ENCODE measurements at places on chromosomes 13 and 19. TPM values are rescaled to one million over a fixed set of nuclear protein-coding genes. Genes with fewer than 3 reads are reported as not detected.
A peak's percentile ranks its signal among the peaks of the same experiment; 100 is the strongest.

- DNase-seq = no peak
Measured at GRCh38 chr13:71252184-71252704, 614.8 kb downstream of the DACH1 start.

DNA sequence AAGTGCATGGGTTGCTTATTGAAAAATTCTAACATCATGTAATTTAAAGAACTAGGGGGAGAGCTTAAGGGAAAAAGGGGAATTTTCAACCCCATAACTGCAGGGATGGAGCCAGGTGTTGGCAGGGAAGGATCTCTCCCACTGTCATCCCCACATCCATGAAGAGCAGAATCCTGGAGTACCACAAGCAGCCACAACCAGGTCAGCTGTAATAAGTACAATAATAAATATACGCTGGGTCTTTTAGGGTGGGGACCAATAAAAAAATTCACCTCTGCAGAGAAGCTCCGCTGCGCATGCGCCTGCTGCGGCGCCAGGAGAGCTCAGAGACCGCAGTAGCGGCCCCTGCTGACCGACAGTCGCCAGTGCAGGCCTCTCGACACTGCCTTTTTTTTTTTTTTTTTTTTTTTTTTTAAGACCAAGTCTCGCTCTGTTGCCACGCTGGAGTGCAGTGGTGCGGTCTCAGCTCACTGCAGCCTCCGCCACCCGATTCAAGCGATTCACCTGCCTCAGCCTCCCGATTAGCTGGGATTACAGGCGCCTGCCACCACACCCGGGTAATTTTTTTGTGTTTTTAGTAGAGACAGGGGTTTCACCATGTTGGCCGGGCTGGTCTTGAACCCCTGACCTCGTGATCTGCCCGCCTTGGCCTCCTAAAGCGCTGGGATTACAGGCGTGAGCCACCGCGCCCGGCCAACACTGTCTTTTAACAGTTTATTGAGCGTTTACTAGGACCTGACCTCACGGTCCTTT, 2.5 kb upstream of the EEF2 start:
- peak; percentile 86 for DNase-seq

DNA sequence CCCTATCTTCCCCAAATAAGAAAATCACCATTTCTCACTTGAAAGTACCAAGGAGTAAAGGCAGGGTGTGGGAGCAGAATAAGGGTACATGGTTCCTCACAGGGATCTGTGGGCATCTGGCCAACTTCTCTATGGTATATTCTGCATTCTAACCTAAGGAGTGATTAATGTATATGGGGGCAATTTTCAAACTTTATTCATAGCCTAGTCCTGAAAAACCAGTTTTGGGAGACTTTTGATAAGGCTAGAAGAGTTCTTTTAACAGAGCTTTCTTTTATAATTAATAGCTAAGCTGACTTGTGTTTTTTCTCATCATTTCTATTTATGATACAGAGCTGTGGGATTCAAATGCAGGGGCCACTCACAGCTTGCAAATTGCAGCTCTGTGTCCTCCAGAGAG, 852 bp downstream of the SCEL start:
- DNase-seq = no peak

DNA sequence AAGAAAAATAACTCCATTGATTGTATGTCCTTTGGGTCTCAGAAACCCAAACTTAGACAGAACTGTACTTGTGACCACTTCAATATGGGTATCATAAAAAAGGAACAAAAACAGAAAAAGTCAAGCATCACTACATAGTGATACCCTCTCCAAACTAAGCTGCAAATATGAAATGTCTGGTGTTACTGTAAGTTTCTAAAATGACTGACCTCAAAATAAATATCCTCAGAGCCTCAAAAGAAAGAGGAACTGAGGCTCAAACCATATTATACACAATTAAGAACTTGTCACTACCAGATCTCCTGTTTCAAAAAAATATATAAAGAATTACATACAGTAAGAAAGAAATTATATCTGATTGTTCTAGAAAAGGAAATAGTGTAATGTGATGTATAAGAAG, 787.9 kb upstream of the KLHL1 start:
- DNase-seq = no peak

Gene ACP7
- total RNA-seq = not detected

Gene RNF225
- not detected for total RNA-seq

Data from T-cell (primary cell).